Daoy (cell line): ENCODE measurements at places on chromosomes 7 and 10.
A peak's percentile ranks its signal among the peaks of the same experiment; 100 is the strongest.

DNA sequence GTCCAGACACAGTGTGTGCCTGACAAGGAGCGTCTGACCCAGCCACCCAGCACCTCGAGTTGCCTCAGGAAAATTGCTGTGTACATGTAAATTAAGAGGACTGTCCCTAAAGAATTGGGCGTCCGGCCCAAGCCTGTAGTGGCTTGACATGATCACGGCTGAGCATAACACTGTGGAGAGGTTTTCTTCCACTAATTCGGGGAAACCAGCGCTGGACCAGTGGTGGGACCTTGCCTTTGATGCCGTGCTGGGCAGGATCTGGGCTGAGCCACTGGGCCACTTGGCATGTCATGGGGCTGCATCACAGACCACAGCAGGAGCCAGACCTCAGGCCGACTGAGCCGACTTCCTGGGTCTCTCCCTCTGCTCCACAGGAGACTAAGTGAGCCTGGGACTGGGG lies 282.5 kb downstream of the GLRX3 start:
- no peak for DNase-seq

GRCh38 chr7:125563964-125564529 lies 634.4 kb upstream of the POT1 start:
- no peak for DNase-seq

DNA sequence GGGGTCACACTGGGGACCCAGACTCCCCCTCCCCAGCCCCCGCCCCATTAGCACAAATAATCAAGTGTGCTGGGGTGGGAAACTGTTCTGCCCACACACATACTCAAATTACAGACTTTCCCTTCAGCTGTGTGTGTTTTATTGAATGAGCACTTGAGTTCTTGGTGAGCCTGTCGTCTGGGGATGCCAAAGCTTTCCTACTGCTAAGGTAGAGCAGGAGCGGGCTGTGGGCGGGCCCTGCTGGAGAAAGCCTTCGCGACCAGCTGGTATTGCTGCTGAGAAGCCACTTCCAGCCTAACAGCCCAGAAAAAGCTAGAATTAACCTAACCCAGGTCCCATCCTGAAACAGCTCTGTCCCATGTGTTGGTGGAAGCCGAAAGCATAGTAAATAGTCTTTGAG lies 87.0 kb upstream of the KMT2E start:
- no peak for DNase-seq

- no peak for DNase-seq
These were observed 42.7 kb upstream of the PLEKHA1 start for GRCh38 chr10:122331615-122332446.

DNA sequence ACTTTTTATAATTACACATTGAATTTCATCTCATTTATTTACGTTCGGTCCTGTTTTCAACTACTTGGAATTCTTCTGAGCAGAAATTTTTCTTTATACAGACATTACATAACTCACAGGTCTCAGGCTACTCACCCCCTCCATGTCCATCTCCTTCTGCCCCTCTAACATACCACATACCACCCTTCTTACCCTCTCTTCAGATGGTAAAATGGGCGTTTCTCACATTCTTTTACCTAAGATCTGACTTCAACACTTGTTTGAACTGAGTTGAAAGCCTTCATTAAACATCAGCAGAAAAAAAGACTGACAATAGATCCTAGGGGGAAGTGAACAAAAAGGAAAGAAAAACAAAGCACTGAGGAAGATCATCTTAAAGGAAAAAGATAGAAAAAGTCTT lies 309.7 kb downstream of the CTNNA3 start:
- DNase-seq, result no peak

GRCh38 chr10:33056828-33057596 lies 99.0 kb upstream of the ITGB1 start:
- no peak for DNase-seq

DNA sequence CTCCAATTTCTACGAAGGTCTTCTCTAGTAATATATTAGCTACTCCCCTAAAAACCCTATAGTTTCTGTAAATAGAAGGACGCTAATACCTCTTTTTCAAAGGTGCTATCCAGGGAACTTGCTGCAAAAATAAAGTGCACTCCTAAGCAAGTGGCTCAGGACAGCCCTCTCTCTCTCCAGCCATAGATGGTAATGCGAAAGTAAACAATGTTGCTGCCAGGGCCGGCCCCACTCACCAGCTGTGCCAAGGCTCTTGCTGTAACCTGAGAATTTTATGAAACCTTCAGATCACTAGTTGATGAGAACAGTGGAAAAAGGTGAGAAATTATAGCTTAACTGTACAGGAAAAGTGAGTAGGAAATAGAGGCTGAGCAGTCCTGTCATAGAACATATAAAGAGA lies 10.9 kb upstream of the TAS2R39 start:
- DNase-seq, result peak; percentile 71

DNA sequence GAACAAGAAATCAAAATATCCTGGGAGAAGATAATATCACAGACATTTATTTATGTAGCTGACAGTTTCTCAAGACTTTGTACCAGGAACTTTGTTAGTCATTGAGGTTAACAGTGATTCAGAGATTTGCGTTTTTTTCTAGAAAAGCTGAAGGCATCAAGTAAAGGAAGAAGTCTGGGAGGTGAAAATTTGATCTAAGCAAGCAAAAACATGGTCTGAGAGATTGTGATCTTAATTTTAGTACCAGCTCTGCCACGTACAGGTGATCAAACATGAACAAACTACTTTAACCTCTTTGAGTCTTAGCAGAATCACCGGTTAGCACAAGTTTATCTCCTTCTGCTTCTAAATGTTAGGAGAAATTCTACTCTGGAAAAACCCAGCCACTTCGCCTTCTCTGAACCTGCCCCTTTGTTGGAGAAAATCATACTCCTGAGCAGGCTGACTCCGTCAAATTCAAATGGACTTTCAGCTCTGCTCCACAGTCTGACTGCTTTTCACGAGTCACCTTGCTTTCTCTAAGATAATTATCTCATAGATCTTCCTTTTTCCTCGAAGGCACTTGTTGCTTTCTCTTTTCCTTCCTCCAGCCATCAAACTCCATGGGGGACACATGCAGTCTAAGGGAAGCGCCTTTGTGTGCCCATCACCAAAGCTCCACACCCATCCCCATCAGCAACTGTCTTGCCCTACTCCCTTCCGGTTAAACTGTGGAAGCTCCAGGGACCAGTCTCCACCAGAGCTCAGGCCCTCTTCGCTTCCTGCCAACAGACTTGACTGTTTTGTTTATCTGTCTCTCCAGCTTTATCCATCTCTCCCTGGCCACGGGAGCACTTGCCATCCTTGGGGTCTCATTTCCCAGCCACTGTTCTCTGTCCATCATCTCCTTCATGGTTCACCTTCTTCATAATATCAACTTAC lies 86.3 kb downstream of the PRKCQ start:
- peak; percentile 39 for DNase-seq

DNA sequence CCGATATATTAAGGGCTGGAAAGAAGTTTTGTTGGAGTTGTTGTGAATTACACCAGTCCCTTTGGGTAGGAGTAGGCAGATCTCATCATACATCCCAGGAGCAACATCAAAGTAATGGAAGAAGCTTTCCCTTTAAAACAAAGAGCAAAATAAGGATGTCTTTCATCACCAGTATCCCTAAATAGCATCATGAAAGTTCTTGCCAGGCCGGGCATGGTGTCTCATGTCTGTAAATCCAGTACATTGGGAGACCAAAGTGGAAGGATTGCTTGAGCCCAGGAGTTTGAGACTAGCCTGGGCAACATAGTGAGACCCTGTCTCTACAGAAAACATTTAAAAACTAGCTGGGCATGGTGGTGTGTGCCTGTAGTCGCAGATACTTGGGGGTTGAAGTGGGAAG lies 38.7 kb downstream of the LRRC20 start:
- no peak for DNase-seq

- no peak for DNase-seq
These were observed 283.5 kb upstream of the ADARB2 start for GRCh38 chr10:2020836-2021235.

DNA sequence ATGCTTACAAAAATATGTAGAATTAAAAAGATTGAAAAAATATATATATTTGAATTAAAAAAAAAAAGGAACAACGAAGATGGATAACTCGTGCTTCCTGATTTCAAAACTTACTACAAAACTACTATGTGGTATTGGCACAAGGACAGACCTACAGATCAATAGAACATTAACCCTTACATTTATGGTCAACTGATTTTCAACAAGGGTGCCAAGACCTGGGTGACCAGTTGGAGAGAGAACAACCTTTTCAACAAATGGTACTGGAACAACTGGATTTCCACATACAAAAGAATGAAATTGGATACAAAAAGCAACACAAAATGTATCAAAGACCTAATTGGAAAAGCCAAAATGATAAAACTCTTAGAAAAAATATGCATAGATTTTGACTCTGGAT lies 10.1 kb downstream of the AP3M1 start:
- no peak for DNase-seq

DNA sequence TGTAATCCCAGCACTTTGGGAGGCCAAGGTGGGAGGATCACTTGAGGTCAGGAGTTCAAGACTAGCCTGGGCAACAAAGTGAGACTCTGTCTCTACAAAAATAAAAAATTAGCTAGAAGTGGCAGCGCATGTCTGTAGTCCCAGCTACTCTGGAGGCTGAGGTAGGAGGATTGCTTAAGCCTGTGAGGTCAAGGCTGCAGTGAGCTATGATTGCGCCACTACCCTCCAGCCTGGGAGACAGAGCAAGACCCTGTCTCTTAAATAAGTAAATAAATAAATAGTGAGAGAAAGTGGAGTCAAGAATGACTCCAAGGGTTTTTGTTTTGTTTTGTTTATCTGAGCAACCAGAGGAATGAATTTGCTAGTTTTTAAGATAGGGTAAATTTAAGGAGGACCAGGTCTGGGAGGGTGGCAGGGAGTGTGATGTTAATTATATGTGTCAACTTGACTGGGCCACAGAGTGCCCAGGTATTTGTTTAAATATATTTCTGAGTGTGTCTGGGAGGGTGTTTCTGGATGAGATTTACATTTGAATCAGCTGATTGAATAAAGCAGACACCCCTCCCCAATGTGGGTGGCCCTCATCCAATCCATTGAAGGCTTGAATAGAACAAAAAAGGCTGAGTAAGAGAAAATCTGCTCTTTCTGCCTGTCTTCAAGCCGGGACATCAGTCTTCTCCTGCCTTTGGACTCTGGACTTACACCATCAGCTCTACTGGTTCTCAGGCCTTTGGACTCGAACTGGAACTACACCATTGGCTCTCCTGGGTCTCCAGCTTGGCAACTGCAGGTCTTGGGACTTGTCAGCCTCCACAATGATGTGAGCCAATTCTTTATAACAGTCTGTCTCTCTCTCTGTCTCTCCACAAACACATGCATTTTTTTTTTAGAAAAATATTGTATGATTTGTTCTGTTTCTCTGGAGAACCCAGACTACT lies 23.5 kb downstream of the IMPDH1 start:
- no peak for DNase-seq

DNA sequence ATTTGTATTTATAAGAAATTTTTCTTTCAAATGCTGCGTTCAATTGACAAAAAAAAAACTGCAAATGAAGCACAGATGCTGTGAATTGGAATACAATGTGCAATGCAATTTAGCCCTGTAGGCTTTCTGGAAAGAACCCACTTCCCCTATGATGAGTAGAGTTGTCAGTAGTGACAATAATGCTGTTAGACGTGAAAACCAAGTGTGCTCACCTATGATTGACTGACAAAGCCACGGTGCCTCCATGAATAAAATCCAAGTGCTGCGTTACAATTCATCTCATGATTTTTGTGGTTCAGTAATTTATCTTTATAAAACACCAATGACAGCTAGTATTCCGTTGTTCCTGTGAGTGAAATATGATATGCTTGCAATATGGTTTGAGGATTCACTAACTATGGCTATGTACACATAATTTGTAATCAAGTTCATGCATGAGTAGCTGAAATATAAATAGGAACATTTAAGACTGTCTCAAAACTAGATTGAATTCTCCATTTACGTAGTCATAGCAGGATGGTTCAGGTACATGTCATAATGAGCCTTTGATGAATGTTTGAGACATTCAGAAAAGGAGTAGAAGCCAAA lies 1160.3 kb downstream of the CNTNAP2 start:
- no peak for DNase-seq

GRCh38 chr7:34807548-34808340 lies 149.7 kb downstream of the NPSR1 start:
- no peak for DNase-seq

- no peak for DNase-seq
These were observed 26.4 kb downstream of the NUDT13 start for GRCh38 chr10:73136627-73137026.

GRCh38 chr7:12865593-12865992 lies 178.2 kb downstream of the ARL4A start:
- no peak for DNase-seq

- DNase-seq, result no peak
These were observed 48.5 kb upstream of the KCNMA1 start for GRCh38 chr10:77686096-77686495.

DNA sequence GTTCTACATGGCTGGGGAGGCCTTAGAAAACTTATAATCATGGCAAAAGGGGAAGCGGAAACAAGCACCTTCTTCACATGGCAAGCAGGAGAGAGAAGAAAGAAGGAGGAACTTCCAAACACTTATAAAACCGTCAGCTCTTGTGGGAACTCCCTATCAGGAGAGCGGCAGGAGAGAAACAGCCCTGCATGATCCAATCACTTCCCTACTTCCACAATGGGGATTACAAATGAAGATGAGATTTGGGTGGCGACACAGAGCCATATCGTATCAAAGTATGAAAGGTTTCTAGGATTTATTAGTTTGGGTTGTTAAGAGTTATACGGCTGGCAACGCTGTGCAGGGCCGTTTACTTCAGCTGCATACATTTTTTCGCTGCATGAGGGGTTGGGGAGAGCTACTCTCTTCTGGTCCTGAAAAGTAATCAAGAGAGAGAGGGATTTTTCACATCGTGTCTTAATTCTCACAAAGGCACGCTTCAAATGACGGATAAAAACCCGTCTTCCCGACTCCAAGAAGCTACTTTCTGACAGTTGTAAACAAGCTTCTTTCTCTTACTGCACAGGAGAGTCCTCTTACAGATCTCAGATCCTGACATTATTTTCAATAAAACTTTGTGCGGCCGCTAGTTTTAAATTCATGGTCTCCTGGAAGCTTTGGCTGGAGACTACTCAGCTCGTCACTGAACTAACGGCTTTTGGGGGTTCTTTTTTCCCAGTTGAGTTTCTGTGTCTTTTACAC lies 751 bp upstream of the GTPBP10 start:
- peak; percentile 21 for DNase-seq

- DNase-seq, result no peak
These were observed 23.2 kb upstream of the RASSF4 start for GRCh38 chr10:44936314-44936975.

- DNase-seq, result no peak
These were observed 248.5 kb downstream of the DNAJB6 start for GRCh38 chr7:157585113-157585861.

- peak; percentile 75 for DNase-seq
These were observed 3.7 kb upstream of the JCAD start for GRCh38 chr10:30063099-30063498.

DNA sequence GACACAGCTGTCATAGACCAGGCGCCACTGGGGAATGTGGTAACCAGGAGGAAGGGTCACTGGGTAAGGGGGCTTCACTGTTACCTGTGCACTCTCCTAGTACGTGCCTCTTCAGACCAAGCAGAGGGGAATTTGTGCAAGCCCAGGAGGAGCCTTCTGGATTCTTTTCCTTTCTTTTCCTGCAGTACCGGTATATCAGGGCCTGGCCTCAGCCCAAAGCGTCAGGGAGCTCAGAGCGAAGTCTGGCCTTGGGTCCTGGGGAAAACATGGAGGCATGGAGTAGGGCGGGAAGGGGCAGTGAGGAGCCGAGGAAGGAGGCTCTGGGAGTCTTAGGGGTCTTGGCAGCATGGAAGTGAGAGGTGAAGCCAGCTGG lies 133.6 kb upstream of the GDF10 start:
- no peak for DNase-seq
